ENCODE measurements at places on chromosomes 3 and 15.

DNA sequence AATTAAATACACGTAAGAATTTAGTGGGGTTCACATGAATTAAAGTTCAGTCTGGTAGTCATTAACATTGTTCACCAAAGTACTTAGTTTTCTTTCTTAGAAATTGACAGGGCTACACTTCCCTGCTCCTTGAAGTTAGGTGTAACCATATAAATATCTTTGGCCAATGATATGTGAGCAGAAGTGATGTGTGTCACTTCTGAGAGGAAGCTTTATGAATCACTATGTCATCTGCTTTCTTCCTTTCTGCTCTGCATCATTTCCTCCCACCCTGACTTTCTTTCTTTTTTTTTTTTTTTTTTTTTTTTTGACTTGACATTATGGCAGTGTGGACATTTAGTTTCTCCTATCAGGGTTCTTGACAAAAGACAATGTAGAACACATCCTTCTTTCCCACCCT is 156.2 kb upstream of the COL8A1 start:
- no peak for DNase-seq

- no peak for DNase-seq
Measured at GRCh38 chr3:102756706-102757105, 321.9 kb downstream of the ZPLD1 start.

DNA sequence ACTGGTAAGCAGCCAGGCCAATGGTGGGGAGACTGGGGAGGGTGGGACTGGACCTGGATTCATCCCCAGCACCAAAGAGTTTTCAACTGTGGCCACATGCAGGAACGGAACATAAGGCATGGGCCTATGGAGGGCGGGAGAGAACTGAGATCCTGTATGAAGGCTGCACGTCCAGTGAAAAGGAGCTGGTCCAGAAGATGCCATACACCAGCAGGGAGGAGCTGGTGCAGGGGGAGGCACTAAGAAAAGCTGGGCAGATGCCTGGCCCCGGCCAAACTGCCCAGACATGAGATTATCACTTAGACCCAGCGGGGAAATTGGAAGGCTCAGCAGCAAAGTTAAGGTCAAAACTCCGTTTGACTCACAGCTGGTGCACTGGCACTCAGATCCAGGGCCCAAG is 58.1 kb upstream of the MCF2L2 start:
- no peak for DNase-seq

DNA sequence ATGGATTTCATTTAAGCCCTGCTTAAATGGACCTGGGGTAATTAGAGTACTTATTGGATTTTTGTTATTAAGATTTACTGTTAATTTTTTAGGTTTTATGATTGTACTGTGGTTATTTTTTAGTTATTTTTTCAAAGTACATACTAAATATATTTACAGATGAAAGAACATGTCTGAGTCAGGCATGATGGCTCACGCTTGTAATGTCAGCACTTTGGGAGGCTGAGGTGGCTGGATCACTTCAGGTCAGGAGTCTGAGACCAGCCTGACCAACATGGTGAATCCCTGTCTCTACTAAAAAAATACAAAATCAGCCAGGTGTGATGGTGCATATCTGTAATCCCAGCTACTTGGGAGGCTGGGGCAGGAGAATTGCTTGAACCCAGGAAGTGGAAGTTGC is 16.2 kb upstream of the RPL24 start:
- DNase-seq = no peak

DNA sequence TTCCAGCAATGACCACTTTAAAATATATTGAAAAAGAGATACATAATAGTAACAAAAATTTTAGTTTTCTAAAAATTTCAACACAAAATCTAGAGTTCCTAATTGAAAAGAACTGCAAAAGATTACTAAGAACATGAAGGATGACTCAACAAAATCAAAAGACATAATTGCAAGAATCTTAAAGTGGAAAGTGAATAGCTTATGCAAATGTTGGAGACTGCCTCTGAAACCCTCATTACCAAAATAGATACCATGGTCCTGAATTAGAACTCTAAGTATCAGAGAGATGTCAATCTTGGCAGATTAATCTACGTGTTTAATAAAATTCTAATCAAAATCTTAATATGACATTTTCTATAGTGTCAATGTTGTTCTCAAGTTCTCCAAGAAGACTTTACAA is 60.7 kb upstream of the SGO1 start:
- no peak for DNase-seq

GRCh38 chr3:72428803-72429202 is 419.4 kb downstream of the SHQ1 start:
- DNase-seq = no peak

DNA sequence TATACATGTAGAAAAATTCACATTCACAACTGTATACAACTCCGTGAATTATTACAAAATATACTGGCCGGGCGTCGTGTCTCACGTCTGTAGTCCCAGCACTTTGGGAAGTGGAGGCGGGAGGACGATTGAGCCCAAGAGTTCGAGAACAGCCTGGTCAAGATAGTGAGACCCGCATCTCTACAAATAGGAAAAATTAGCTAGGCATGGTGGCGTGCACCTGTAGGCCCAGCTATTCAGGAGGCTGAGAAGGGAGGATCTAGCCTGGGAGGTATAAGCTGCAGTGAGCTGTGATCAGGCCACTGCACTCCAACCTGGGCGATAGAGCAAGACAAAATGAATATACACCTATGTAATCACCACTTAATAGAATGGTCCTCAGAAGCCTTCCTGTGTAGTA is 1.3 kb downstream of the RAD51 start:
- DNase-seq = no peak

GRCh38 chr3:94420931-94421330 is 358.1 kb downstream of the NSUN3 start:
- no peak for DNase-seq

DNA sequence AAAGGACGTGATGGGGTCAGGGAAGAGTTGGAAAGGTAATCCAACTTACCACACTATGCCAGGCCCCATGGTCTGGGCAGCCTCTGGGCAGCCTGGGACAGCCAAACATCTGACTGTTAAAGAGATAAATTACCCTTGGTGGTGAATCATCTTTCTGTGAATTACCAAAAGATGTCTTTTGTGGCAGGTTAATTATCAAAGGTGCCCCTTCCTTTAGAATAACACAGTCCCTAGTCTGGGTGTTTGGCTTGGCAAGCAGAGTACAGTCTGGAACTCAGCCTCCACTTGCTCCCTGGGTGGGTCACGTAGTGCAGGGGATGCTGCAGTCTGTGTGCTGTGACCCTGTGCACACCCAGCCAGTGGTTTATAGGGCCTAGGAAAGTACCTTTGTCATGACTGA is 113.1 kb downstream of the ZNF621 start:
- no peak for DNase-seq

DNA sequence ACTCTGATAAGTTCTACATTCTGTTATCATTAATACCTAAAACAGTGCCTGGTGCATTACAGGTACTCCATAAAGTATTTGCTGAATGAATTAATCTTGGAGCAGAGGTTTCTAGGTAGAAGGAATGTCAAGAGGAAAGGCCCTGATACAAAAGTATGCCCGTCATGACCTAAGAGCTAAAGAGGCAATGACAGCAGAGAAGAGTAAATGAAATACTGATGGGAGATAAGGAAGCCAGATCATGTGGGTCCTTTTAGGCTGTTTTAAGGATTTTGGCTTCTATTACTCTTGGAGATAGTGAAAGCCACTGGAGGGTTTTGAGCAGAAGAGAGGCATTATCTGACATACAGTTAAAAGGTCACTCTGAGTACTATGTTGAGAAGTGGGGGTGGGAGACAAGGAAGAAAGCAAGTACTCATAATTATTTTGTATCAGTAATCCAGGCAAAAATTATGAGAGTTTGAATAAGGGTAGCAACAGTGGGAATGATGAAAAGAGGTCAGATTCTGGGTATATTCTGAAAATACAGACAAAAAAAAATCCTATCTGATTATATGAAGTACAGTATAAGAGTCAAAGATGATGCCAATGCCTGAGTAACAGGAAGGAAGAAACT is 48.3 kb downstream of the DENND4A start:
- no peak for DNase-seq

DNA sequence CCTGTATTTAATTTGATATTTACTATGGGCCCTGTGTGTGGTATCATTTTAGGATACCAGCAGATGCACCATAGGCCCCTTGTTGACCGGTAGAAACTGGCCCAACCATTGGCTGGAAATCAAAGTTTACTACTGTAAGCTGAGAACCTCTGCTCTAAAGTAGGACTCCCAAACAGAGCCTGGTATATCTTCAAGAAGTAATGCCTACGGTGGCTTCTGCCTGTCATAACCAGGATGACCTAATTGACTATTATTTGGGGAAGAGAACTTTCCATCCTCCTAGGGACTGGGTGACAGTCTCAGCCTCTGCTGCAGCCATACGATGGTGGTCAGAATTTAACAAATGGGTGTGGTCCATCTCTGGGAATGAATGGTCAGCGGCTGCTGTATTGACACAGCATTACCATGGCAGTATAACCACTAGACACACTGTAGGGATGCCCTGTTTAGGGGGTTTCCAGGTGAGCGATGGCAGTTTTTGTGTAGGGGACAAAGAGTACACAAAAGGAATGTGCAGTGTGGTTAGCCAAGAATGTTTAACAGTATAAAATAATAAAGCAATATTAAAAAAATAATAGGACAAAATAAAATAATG is 37.3 kb downstream of the RARB start:
- no peak for DNase-seq

DNA sequence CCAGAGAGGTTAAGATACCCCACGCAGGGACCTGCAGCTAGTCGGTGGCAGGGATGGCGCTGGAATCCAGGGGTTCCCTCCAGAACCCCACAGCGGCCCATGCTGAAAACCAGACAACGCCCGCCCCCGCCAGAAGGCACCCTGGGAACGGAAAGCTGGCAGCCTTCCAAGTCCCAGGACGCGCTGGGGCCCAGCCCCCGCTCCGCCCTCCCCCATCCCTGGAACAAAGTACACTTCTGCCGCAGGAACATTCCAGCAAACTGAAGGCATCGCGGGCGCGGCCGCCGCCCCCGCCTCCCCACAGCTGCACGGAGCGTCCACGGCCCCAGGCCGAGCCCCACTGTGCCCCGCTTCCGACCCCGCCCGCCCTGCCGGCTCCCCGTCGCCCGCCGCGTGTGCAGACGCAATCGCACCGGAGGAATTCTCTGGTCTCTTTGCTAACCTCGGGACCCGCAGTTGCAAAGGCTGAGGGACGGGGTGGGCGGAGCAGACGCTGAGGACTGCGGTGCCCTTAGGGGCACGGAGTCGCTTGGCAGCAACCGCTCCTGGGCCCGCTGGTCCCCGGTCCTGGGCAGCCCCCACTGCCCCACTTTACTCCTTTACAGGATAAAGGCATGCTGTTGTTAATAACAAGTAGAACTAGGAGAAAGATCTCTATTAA is 44.8 kb upstream of the RNU6-1 start:
- peak; percentile 90 for DNase-seq
